ENCODE measurements at places on chromosomes 11 and 22.

- DNase-seq = no peak
Observed at GRCh38 chr22:37824674-37825641, 1.8 kb downstream of the GALR3 start.

GRCh38 chr22:22068025-22068424 is 85.4 kb upstream of the TOP3B start:
- no peak for DNase-seq

DNA sequence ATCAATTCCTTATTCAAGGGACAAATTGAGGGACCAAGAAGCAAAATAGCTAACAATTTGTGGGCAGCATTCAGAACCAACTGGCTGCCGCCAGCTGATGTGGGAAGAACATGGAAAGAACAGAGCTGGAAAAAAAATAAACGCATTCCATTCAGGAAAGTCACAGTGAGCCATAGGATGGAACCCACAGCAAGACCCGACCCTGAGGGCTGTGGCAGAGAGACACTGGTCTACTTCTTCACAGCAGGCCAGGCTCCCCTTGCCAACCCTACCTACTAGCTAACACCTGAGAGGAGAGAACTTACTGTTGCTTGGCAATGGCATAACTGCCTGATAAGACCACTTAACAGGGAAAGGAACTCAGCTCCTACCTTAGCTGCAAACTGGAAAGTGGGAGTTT is 123.5 kb upstream of the APOA1 start:
- no peak for DNase-seq

GRCh38 chr22:23192558-23192957 is 12.2 kb downstream of the BCR start:
- no peak for DNase-seq

DNA sequence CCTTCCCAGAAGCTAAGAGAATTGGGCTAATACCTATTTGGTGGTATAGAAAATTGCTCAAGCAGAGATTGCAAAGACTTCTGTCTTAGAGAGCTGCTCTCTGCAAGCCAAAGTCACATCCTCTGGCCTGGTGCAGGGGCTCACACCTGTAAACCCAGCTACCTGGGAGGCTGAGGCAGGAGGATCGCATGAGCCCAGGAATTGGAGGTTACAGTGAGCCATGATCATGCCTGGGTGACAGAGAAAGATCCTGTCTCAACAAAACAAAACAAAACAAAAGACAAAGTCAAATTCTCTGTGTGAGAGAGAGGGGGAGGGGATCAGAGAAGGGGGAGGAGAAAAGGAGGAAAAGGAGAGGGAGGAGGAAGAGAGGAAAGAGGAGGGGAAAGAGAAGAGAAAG is 15.0 kb upstream of the EXPH5 start:
- DNase-seq = no peak

GRCh38 chr22:20109411-20110358 is 6.2 kb upstream of the RANBP1 start:
- DNase-seq = no peak

- no peak for DNase-seq
Observed at GRCh38 chr11:23123753-23124152, 263.5 kb upstream of the CCDC179 start.

DNA sequence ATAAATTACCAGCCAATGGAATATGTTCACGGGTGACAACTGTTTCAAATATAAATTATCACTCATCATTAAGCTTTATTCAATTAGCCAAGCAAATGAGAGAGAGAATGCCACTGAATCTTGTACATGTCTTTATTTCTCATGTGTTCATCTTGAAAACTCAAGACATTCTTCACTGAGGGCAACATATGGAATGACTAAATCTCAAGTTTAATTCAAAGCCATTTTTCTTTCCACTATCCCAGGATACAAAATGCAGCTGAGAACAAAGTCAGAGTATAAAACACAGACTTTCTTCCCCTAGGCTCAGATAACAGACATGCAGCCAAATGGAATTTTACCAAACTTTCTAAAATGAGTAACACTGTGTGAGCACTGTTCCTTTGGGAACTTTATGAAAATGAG is 12.1 kb upstream of the BBOX1 start:
- DNase-seq = no peak

GRCh38 chr11:15605094-15605493 is 490.4 kb downstream of the INSC start:
- no peak for DNase-seq

DNA sequence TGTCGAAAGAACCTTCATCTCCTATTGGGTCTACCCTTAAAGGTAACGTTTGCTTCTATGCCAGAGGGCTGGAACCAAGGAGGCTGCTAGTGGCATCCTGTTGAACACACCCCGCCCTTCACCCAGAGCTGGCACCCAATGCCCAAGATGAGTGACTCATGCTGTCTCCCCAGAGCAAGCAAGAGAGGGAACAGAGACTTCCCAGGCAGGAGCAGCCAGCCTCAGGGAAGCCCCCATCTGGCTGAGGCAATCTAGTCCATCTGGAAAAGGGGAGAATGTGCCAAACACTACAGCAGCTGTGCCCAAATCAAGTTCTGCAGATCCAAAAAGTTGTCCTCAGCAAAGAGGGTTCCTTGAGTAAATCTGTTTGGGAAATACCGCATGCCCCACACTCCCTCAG is 91.9 kb upstream of the TP53I11 start:
- DNase-seq = no peak

DNA sequence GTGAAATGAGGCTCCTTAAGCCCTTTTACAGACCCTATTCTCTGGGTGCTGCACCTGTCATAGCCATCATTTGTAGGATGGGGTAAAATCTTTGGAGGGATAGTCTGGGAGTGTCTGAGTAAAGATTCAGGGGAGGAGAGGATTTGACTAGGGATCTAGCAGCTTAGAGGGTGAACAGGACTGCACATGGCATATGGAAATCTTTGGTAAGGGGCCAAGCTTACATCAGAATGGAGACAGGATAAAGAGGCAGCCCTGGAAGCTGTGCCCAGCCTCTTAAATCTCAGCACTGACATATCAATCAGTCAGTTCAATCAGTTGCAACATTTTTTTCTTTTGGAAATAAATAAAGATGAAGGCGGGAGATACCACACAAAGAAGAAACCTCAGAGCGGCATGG is 301.8 kb upstream of the CADM1 start:
- DNase-seq = no peak

GRCh38 chr11:120994091-120994859 is 29.6 kb upstream of the TBCEL start:
- DNase-seq = no peak

- no peak for DNase-seq
Observed at GRCh38 chr11:22194907-22195306, 2.0 kb downstream of the ANO5 start.

DNA sequence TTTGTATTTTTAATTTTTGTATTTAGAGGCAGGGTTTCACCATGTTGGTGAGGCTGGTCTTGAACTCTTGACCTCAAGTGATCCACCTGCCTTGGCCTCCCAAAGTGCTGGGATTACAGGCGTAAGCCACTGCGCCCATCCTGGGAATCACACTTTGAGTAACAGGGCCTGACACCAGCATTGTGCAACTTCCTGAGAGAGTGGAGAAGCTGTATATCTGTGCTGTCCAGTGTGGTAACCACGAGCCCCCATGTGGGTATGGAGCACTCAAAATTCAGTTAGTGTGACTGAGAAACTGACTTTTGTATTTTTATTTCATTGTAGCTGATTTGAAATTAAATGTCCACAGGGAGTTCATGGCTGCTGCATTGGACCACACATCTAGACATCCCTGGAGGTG is 36.2 kb downstream of the MPPED1 start:
- DNase-seq = no peak

DNA sequence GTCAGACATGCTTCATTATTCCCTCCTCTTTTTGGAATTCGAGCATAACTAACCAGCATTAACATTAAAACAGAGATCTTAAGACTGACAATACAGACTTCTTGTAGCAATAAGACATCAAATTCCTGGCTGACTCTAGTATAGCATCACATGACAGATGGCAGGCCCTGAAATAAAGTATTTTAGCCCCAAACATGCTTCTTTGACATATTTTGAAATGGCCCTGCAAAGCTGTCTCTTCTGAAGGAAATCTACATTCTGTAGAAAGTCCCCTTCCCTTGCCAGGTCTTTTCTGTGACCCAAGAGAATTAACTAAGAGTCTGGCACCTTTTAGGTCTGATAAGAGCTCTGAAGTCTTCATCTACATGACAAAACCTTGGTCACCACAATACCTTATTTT is 38.5 kb upstream of the GNAZ start:
- DNase-seq = no peak

DNA sequence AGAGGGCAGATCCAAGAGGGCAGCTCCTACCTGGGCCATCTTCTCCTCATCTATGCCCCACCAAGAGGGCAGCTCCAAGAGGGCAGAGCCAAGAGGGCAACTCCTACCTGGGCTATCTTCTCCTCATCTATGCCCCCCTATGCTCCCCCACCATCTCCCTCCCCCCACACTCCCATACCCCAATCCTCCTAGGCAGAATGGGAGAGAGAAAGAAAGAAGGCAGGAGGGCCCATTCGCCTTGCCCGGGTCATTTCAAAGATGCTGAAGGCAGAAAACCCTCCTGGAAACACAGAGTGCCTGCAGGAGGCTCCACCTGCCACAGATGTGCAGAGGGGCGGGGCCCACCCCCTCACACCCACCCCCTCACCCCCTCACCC is 78.5 kb downstream of the BUD13 start:
- DNase-seq = no peak

- DNase-seq = no peak
Observed at GRCh38 chr11:27116684-27117083, 76.1 kb downstream of the BBOX1 start.

GRCh38 chr22:44671742-44672141 is 30.3 kb upstream of the PRR5 start:
- DNase-seq = no peak

GRCh38 chr11:102620818-102621561 is 4.1 kb downstream of the MMP20 start:
- DNase-seq = no peak

GRCh38 chr22:17369439-17370025 is at the start of gene CECR2:
CECR2 (plus strand) TSS chr22:17369460; CDS start chr22:17369784, 324 bp downstream.
- DNase-seq = no peak

DNA sequence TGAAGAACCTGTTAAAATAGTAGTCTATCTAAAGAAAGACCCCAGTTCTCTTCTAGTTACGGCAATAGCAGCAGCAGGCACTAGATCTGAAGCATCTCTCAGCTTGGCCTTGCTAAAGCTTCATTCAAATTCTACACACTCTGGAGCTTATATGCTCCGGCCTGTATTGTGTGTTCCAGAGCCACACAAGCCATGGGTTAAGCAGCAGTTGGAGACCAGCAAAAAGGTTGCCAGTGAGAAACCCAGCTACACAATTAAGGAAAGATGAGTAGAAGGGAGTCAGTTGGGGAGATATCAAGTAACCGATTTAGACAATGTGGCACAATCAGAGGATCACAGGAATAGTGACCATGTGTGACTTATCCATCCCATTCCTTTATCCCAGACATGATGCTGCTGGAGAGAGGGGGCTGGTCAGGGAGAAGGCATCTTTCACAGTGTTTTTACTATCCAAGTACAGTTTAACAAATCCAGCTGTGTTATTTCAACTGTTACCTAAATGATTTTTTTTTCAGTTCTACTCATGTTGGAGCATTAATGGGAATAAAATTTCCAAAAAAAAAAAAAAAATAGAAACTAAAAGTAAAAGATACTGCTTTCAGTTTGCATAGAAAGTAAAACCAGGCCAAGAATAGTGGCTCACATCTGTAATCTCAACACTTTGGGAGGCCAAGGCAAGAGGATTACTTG is 41.0 kb downstream of the PAX6 start:
- no peak for DNase-seq

DNA sequence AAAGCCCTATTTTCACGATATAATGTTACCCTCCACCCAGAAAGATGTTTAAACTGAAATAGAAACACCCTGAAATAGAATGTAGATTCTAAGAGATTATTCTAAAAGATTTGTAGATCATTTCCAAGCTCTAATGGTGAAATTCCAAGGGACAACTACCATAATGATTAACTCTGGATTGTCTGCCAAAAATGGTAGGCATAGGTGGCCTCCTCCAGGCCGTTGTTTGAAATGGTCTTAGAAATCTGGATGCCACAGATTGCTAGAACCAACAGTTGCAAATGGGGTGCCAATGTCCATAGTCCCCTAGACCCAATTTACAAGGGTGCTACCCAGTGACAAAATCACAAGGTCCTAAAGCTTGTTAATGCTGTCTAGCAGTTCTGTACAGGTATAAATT is 6.7 kb upstream of the SLC6A5 start:
- DNase-seq = no peak

DNA sequence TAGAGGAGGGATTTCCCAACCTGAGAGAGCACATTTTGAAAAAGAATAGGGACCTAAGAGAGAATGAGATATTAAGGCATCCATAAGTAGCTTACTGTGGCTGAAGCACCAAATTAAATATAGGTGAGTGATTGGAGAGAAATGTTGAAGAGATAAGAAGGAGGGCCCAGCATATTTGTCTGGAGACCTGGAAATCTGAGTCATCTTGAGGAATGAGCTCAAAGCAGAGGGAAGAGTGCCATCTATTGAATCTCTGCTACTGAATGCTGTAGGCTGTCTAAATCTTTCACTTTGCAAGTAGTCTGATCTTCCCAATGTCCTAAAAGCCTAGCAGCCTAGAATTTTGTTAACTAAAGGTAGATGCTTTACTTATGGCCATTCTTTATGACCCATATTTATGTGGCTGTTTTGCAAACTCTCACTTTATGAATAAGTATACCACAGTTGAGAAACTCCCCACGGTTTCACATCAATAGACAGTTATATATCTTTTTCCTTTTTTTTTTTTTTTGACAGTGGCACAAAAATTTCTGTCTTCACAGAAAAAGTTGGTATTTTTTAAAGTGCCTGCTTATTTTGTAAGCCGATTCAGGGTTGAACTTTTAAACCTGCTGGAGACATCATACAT is 2093.5 kb downstream of the LRRC4C start:
- DNase-seq = no peak

GRCh38 chr22:39938509-39939111 is 21.6 kb upstream of the TMA7B start:
- no peak for DNase-seq

DNA sequence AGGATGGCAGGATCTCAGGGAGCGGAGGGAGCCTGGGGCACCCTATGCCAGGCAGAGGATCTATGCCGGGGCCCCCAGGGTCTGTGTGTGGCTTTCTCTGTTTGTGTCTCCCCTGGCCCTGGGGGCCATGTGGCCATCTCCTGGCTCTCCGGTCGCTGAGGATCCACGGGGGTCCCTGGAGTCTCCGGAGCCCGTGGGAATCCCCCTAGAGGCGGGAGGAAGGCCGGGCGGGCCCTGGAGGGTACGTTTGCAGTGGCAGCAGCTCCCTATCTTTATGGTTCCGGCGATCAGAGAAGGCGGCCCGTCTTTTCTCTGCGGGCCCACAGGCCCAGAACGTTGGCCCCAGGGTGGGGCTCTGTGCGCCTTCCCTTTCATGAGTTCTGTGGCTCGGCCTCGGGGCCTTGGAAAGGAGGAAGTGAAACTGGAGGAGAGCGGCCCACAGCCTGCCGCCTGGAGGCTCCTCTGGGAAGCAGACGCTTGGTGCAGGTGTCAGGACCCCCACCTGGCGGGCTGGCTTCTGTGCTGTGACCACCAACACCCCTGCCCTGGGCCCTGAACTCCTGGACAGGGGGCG is 82.1 kb downstream of the KCNQ1 start:
- no peak for DNase-seq
